ENCODE measurements at places on chromosomes 1 and 21. TPM values are rescaled to one million over a fixed set of nuclear protein-coding genes. Genes with fewer than 3 reads are reported as not detected.

The LCE2B gene
- total RNA-seq: not detected

The SPTA1 gene
- total RNA-seq: not detected

The GPR89A gene
- total RNA-seq: 32.1 TPM

The CDC20 gene
- total RNA-seq: 3.2 TPM

The HDGF gene
- total RNA-seq: 113 TPM

The NEGR1 gene
- not detected for total RNA-seq

The HES3 gene
- total RNA-seq: not detected

The KNCN gene
- not detected for total RNA-seq

The CDK18 gene
- total RNA-seq: 2.6 TPM

The DDAH1 gene
- total RNA-seq: 0.07 TPM

The TCHHL1 gene
- not detected for total RNA-seq

The TMEM54 gene
- 0.66 TPM for total RNA-seq

The KRTAP11-1 gene
- not detected for total RNA-seq

The A3GALT2 gene
- not detected for total RNA-seq
